ENCODE measurements at places on chromosomes 12 and 14. TPM values are rescaled to one million over a fixed set of nuclear protein-coding genes. Genes with fewer than 3 reads are reported as not detected.

DNA sequence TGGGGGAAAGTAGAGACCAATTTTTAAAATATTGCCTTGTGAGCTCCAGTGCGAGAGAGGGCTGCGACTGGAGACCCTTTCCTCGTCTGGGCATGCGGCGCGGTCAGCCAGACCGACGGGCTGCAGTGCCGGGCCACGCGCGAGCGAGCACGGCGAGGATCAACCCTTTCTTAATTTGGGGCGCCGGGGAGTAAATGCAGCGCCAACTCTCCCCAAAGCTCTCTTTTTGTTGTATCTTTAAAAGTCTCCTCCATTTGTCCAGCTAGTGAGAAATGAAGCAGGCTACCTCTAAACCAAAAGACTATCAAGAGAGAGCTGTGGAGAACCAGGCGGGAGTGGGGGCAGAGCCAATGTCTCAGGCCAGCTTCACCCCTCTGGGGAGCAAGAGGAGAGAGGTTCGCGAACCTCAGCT, 1.4 kb downstream of the SIX1 start:
- no peak for DNase-seq

KRT2 gene
- total RNA-seq, result not detected

ACTR6 gene
- total RNA-seq, result 35.2 TPM

- no peak for DNase-seq
Measured at GRCh38 chr12:108989376-108989775, 31.5 kb downstream of the SVOP start.

RD3L gene
- total RNA-seq, result not detected

DNA sequence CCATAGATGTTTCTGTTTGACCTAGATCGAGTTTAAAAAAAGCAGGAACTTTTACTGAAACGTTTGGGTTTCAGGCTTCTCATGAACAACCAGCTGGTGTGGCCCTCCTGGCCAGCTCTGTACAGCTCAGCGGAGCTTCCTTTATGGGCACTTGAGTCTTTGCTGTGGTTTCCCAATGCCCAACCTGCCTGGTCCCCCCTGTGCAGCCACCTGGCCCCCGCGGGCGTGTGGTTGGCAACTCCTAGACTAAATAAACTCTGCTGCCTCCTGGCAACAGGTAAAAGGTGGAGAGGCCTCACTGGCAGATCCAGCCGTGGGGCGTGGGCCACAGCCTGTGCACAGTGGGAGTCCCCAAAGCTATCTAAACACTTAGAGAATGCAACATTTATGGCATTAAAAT, 38.7 kb downstream of the ADGRD1 start:
- DNase-seq, result no peak

DNA sequence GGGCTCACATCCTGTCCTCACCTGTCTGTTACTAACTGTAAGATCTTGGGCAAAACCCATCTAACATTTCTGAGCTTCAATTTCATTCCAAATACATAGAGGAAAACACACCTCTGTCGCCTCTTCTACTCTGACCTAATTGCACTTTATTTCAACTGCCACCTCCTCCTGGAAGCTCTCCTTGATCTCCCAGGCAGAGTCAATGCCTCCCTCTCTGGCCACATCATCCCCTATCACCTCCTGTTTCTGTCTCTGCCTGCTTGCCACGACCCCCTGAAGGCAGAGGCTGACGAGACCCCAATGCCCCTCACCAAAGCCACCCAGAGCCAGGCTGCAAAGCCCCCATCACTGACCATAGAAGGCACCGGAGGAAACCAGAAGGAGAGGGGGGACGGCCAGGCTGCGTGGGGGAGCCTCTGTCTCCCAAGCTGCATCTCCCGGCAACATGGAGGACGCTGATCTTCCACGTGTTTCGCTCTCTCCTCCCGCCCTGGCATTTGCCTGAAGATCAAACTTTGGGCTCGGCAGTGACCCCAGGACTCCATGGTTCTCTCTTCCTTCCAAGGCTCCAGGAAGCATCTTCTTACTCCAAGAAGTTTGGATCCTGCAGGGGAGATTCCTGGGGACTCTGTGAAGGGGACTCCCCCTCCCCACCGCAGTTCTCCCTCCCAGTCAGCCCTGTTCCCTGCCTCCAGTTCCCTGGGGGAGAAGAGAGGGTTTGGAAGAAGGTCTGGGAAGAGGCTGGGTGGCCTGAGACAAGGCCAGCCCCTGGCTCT, 50.1 kb upstream of the BCL11B start:
- no peak for DNase-seq

PMCH gene
- total RNA-seq, result not detected

DNA sequence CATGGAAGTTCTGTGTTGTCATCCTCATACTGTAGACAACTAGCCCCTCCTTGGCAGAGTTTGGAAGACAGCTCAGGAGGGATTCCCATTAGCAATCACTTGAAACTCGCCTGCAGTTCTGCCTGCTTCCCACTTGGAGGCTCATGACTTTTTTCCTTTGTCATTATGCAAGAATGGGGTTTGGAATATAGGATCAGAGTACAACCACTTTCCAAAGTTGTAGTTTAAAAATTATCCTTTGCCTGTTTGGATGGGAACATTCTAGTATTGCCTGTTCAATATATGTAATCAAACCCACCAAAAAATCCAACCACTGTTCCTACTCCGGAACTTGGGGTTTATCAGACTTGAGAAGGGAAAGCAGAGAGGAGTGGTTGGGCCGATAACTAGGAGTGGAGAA, 2.1 kb upstream of the GPD1 start:
- DNase-seq, result no peak

DNA sequence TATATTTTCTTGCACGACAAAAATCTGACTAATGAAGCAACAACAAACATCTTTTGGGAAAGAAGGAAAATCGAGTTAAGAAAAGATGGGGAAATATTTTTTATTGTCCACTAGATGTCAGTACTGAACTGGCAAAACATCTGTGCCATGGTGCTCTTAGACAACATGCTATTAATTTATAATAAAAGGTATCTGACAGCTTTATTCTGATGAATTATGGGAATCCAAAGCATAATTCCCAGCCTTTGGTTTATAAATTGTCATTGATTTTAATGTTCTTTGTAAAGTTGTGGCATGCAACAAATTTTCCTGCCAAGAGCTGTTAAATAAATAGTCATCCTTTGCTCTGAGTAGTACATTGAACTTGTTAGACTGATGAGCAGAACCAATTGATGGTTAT, 231.2 kb downstream of the ETNK1 start:
- no peak for DNase-seq

- no peak for DNase-seq
Measured at GRCh38 chr12:118345355-118345754, 27.4 kb downstream of the TAOK3 start.

GRCh38 chr12:128336204-128337070, 69.5 kb downstream of the TMEM132C start:
- no peak for DNase-seq

TAMALIN gene
- 0.34 TPM for total RNA-seq

RPS6KL1 gene
- total RNA-seq, result 16.4 TPM

GRCh38 chr14:37241198-37241597, 43.5 kb downstream of the MIPOL1 start:
- DNase-seq, result no peak

DNA sequence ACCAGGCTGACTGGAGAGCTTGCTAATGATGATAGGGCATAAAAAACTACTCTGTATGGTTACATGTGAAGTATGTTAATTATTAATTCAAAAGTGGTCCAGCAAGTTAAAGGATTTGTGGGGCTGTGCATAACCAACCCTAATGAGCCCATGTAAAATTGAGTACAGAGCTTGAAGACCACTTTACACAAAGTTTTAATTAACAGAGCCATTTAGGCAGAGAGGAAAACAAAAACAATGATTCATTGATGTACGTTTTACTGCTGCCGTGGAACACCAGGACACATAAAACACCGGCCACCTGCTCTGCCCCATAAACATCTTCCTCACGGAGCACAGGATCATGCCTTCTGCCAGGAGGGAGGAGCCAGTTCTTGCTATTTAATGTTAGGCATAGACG, 83.5 kb downstream of the RIMBP2 start:
- no peak for DNase-seq

GTF2H3 gene
- total RNA-seq, result 66.5 TPM

USP5 gene
- total RNA-seq, result 128 TPM

DNA sequence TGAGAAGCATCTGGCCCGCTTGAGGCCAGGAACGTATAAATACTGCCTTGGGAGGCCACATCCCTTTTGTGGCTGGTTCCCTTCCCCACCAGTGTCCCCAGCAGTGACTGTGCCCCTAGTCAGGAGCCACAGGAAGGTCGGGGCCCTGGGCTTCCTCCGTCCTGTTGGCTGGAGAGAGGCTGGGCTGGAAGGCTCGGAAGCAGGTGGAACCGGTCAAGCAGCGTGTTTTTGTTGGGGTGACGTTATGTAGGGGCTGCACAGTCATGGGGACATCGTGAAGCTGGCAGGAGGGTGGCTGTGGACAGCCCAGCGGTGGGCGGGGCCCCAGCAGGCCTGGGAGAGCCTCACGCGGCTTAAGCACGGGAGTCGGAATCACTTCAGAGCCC, 10.1 kb downstream of the XRCC3 start:
- DNase-seq, result no peak

MMP17 gene
- total RNA-seq, result 1.4 TPM

DNA sequence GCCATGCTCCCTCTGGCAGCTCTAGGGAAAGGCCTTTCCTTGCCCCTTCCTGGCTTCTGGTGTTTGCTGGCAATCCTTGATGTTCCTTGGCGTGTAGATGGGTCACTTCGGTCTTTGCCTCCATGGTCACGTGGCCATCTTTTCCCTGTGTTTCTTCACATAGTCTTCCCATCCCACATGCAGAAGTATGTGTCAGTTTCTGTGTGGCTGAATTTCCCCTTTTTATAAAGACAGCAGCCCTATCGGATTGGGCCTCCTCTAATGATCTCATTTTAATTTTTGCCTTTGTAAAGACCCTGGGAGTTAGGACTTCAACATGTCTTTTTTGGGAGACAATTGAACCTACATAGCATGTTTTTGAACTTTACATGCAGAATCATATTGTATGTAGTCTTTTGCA, 107.2 kb upstream of the FGD4 start:
- no peak for DNase-seq

DHRS2 gene
- 3.0 TPM for total RNA-seq

Measured in Calu3 (cell line).